Activated CD4-positive, alpha-beta T cell treated with anti-CD3 and anti-CD28 coated beads, Interleukin-2, Interleukin-4, amounts not matched to agents 100 ng/mL and 50 ng/mL, durations not matched to agents 16 hours and 8 hours (primary cell): ENCODE measurements at places on chromosomes 2 and 18.
A peak's percentile ranks its signal among the peaks of the same experiment; 100 is the strongest.

DNA sequence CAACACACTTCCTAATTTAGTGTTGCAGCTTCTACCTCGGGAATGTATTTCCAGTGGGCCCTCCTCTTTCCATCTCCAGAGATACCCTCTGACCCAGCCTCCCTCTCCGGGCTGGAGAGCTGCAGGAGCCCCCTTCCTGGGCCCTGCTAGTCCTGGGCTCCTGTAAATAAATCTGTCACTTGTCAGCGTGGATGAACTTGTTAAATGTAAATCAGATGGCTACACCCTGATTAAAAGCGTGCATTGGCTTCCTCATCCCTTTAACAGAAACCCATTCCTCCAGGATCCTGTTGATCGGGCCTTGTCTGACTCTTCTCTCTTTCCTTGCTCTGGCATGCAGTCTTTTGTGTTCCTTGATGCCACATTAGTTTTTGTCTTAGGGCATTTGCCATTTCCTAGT, 2.4 kb downstream of the ZNF236 start:
- no peak for DNase-seq

DNA sequence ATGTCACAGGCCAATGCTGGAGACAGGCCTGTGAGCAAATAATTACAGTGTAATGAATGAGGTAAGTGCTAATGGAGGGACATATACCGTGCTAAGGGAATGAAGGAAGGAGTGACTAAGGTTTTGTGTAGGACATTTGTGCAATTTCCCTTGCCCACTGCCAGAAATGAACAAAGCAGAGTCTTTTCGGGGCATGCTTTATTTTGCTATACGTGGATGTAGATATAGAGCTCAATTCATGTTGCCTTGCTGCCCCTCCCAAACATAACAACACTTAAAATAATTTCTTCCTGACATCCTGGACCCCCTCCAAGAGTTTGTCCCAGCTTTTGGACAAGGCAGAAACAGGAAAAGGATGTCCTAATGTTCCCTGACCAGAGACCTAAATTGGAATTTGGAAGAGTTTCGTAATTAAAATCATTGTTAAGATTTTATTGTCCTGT, 23.7 kb upstream of the CD28 start:
- DNase-seq, result no peak

DNA sequence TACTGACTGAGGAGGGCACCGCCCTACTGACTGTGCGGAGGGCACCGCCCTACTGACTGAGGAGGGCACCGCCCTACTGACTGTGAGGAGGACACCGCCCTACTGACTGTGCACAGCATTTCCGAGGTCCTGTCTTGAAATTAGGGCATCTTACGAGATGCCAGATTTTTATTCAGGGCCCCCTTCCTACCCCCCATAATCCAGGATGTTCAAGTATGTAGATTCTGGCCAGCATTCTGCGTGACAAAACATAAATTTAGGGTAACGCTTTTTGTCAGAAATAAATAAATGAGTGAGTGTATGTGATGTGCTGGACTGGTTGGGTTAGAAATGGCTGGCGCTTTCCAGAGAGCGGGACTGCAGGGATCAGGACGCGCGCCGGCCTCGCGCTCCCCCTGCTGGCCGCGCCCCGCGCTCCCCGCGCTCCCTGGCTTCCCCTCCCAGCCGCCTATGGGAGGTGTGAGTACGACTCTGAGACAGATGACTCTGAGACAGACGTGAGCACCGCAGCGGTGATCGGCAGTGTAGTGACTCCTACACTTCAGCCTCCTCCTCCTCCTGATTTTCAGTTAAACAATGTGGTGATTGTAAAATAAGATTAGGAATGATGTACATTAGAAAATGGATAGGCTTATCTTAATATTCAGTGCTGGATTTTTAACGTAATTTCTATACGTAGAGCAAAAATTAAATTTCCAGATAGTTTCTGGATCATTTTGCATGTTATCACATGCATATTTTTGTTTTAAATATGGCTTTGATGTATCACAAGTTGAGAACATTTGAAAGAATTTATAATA, 149.2 kb upstream of the NFATC1 start:
- peak; percentile 83 for DNase-seq

- no peak for DNase-seq
Measured at GRCh38 chr2:77800410-77800809, 278.2 kb upstream of the LRRTM4 start.

GRCh38 chr2:73961823-73962615, 22.7 kb upstream of the TET3 start:
- no peak for DNase-seq

DNA sequence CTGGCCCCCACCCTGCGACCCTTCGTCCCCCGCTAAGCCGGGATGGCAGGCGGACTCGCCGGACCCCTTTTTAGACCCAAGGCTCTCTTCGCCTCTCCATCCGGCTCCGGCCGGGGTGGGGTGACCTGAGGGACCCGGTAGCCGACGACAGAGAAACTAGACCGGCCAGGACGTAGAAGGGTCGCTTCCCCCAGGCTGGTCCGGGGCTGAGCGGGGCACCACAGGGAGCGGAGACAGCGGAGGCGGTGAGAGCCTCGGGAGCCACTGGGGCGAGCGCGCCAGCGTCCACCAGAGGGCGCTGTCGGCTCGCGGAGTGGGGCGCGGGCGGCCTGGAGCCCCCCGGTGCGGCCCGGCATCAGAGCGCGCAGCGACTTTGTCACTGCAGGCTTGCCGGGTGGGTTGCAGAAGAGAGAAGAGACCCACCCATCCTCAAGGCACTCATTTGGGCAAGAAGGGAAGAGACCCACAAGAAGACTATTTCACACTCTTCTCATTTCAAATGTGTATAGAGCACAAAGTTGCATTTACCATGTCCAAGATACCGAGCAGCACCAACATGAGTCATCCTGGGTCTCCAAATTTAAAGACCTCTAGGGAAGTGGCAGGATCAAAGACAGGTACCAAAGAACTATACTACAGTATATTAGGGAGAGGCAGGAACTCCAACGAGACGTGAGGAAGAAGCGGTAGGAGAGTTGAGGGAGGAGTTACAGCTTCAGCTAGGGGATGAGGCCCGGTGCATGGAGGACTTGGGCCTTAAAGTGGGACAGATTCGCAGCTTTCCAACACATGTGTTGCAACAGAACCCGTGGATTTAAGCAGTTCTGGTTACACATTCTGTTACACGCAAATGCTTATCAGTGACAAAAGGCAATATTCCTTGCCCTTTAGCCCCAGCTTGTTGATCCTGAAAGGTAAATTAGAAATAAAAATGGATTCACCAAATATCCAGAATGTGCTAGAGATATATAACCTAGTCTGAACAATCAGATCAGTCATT, 7.6 kb upstream of the PRKCE start:
- peak; percentile 67 for DNase-seq

DNA sequence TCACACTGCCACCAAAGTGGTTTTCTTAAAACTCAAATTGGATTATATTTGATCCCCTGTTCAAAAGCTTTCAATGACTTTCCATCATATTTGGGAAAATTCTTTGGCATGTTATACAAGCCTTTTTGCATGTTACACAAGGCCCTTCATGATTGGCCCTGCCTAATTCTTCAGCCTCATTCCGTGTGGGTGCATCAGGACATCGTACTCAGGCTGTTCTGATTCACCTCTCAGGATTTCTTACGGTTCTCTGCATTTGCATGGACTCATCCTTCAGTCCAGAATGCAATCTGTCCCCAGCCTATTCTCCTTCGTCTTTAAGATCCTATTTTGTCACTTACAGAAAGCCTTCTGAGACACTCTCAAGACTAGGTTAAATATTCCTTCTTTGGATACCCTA, 107.8 kb downstream of the LYPD1 start:
- no peak for DNase-seq

DNA sequence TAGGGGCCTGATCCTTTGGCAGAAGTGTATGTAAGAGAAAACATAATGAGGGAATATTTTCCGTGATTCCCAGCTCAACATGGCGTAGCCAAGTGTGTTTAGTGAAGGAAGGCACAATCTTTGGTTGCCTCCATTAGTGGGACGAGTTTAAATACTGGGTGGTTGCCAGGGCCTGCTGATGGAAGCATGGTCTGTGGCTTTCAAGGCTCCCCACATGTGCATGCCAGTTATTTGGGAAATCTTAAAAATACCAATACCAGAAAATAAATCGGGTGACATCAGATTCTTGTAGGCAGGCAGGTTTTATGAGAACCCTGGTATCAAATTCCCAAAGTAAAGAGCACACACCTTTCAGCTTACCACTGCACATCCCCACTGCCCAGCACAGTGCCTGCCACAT, 7.1 kb downstream of the MYL12A start:
- DNase-seq, result no peak

DNA sequence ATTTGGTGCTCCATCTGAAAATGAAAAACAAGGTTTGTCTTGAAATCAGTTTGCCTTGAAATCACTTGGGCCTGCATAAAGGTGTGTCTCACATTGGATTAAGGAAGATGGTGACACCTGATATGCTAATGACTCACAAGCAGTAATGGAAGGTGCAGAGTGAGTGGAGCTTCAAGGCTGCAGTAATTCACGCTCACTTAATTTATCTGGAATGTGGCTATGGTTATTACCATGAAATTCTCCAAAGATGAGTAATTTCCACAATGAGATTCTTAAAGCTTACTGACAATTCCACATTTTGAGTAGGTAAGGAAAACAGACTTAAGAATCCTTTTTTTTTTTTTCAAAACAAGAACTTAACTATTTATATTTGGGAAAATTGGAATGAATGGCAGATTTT, 156.8 kb downstream of the PAX3 start:
- no peak for DNase-seq

GRCh38 chr2:240786871-240787311, 33.1 kb downstream of the KIF1A start:
- no peak for DNase-seq

- DNase-seq, result no peak
Measured at GRCh38 chr2:80815259-80815658, 510.7 kb upstream of the LRRTM1 start.

- DNase-seq, result no peak
Measured at GRCh38 chr2:18848646-18849045, 259.3 kb upstream of the NT5C1B start.

GRCh38 chr2:204150721-204151120, 214.2 kb downstream of the ICOS start:
- no peak for DNase-seq

DNA sequence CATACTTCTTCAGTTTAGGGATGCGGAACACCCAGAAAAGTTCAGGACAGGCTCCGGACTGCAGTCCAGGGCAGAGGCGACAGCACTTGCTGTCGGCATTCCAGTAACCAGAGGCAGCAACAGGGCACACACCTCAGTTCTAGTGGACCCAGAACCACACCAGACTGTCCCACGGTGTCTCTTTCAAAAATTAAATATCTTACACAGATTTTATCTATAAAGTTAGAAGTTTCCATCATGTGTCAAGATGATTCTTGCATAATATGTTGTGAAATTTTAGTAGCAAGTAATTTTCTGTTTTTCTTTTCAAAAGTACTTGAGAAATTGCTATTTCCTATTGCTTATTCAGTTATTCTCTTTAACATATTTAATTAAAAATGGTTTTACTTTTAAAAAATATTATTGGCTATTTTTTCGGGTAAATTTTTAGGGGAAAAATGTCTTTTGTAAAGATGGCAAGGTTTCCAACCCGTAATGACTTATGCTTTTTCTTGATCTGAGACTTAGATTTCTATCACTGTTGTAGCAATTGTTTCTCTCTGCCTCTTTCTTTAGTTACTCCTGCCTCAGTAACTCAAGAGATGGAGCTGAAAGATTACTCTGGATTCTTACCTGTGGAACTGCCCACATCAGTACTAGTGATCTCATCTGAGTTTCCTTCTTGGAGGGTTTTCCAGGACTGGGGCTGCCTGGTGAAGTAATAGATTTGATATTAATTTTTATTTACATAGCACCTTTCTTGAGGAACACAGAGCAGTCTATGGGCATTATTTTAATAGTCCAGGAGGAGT, 182.7 kb downstream of the LTBP1 start:
- no peak for DNase-seq

- no peak for DNase-seq
Measured at GRCh38 chr2:200354833-200355751, 48.6 kb downstream of the SPATS2L start.

- no peak for DNase-seq
Measured at GRCh38 chr2:206154197-206154596, 5.0 kb downstream of the NDUFS1 start.

GRCh38 chr2:200449149-200449548, 60.7 kb downstream of the KCTD18 start:
- DNase-seq, result no peak

DNA sequence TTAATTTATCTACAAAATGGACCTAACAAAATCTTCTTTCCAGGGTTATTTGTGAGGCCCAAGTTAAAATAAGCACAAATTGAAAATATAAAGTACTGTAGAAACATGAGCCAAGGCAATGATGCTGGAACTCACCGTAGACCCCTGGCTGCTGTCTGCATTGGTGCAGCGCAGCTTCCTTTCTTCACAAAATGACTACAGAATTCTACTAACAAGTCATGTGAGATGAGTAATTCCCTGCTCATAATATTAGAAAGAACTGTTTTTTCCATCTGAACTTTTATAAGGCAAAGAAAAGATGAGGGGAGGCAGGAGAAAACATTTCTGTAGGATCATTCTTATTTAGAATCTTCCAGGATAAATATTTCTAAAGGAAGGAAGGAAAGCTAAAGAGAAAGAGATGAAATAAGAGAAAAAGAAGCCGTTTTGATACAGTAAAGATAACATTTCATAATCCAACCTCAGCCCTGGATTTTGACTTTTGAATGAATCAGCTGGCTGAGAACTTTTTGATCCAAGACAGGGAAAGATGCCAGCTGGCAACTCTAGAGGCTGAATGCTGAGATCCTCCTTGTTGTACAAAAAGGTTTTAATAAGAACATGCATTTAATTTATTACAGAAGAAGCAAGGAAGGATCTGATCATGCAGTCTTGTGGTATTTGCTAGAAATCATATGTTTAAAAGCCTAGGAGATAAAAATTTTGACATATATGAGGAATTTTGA, 183.9 kb upstream of the KLHL14 start:
- DNase-seq, result no peak

- no peak for DNase-seq
Measured at GRCh38 chr2:188437537-188437936, 145.9 kb downstream of the GULP1 start.

DNA sequence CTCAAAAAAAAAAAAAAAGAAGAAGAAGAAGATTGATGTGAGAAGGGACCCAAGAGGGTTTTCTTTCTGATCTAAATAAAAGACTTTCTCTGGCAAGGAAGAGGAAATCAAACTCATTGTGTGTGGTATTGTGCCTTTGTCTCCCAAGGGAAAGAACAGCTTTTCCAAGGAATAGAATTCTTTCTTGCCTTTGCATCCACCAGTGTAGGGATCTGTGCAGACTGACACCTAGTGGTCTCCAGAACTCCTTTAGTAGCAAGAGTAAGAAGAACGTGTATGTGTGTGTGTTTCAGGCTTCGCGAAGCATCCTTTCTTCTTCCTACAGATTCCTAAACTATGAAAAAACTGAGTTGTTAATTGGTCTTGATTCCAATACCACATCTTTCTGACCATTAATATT, 33.5 kb upstream of the CRIM1 start:
- no peak for DNase-seq

DNA sequence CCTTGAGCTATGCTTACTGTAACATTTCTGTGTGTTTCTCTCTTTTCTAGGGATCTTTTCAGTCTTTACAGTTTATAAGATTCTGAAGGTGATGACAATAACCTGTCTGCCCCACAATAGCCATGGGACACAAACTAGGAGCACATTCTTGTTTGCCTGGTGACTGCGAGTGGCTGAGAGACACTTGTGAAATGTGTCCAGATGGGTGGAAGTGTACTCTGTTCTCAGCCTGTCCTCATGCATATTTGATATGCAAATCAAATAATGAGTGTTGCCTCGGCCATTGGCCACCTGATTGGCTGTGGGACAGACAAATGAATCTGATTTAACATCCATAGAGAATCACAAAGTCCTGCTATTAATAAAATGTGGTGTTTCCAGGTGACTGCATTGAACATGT, 246.2 kb downstream of the HNMT start:
- no peak for DNase-seq
